ENCODE measurements at places on chromosomes 1 and 21.

GRCh38 chr1:189036628-189037027 is 1441.0 kb downstream of the BRINP3 start:
- DNase-seq = no peak

DNA sequence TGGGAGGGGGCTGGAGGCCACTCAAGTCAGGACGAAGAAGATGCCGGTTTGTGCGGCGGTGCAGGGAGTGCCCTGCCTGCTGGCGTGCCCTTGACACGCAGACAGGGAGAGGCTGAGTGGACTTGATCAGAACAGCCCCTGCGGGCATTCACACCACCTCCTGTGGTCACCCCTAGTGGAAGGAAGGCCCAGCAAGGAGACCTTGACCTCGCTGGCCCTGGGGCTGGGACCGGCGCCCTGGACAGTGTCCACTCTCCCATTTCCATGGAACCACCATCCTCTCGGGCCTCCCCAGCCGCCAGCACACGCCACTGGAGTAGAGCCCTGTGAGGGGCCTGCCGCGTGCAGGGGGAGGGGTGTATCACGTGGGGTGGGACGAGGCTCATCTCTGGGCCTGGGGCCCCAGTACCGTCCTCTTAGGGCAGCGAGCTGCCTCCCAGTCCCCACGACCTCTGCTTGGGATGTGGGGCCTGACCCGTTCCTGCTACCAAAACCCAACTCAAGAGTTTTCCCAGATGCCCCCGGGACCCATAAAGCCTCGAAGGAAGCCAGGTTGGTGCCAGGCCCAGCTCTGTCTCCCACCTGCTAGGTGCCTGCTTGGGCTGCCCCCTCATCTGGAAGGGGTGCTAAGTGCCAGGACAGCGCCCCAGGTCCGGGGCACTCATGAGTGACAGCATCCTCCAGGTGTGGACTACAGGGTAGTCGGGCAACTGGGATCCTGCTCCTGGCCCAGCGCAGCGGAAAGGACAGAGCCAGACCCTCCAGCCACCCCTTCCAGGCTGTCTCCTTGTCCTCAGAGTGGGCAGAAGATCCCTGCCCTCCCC is 62.8 kb downstream of the SLX9 start:
- no peak for DNase-seq

DNA sequence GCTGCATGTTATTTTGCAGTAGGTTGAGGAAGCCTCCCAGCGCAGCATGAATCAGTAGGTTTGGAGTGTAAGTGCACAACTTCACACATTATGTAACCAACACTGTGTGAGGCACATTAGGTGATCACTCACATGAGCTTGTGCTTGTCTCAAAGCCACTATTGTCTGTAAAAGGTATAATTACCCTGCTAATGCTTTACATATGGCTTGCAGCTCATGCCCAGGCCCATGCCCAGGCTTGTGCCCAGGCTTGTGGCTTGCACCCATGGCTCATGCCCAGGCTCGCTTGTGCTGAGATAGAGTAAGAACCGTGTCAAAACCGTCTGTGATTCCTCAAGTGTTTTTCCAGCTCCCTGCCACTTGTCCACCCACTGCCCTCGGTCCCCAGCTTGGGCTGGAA is 596.3 kb downstream of the LTN1 start:
- DNase-seq = no peak

DNA sequence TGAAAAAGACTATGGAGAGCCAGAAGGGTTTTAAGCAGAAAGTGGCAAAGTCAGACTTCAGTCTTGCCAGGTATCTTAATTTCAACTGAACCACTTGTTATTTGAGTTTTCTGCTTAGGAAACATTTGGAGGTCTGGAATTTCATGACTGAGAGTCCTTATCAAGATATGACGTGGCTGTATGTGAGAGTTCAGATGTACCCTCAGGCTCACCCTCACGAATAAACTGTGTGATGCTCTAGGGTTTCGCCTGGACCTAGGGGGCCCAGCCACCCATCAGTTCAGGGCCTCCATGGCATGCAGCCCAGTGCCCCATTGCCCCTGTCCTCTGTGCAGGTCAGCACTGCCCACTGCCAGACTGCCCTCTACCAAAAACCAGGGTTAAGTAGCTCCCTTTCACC is 30.6 kb upstream of the TADA1 start:
- no peak for DNase-seq

GRCh38 chr1:202306535-202307345 is 35.0 kb downstream of the UBE2T start:
- DNase-seq = no peak

DNA sequence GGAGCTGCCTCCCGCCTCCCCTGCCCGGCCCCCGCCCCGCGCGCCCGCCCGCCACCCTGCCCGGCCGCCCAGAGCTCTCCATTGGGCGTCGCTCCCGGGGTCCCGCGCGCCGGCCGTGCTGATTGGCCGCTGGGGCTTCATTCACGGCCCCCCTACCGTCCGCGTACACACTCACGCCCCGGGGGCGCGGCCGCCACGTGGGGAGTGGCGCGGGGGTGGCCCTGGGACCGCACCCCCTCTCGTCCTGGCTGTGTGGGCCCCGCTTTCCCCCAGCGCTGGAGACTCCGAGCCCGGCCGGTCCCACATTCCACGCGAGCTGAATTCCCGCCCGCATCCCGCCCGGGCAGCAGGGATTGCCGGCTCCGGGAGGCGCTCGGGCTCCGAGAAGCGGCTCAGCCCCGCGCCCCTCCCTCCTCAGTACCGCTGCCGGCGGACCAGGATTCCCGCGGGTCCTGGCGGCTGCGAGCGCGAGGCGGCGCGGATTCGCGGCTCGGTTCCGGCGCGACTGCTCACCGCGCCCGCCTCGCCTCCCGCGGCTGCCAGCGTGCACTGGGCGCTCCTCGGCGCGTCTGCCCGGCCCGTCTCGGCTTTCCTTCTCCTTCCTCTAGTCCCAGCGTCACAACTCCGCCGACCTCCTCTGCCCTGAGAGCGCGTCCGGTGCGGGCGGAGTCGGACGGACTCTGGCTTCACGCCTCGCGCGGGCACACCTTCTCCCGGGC is 450 bp upstream of the POU3F1 start:
- peak; percentile 100 for DNase-seq

DNA sequence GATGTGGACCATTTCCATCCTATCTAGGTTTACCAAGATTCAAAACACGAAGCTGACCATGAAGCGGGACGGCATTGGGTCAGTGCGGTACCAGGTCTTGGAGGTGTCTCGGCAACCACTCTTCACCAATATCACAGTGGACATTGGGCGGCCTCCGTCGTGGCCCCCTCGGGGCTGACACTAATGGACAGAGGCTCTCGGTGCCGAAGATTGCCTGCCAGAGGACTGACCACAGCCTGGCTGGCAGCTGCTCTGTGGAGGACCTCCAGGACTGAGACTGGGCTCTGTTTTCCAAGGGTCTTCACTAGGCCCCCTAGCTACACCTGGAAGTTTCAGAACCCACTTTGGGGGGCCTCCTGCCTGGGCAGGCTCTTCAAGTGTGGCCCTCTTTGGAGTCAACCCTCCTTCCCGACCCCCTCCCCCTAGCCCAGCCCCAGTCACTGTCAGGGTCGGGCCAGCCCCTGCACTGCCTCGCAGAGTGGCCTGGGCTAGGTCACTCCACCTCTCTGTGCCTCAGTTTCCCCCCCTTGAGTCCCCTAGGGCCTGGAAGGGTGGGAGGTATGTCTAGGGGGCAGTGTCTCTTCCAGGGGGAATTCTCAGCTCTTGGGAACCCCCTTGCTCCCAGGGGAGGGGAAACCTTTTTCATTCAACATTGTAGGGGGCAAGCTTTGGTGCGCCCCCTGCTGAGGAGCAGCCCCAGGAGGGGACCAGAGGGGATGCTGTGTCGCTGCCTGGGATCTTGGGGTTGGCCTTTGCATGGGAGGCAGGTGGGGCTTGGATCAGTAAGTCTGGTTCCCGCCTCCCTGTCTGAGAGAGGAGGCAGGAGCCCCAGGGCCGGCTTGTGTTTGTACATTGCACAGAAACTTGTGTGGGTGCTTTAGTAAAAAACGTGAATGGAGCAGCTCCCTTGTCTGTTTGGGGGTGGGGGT is 864 bp upstream of the CCDC24 start:
- DNase-seq = no peak

DNA sequence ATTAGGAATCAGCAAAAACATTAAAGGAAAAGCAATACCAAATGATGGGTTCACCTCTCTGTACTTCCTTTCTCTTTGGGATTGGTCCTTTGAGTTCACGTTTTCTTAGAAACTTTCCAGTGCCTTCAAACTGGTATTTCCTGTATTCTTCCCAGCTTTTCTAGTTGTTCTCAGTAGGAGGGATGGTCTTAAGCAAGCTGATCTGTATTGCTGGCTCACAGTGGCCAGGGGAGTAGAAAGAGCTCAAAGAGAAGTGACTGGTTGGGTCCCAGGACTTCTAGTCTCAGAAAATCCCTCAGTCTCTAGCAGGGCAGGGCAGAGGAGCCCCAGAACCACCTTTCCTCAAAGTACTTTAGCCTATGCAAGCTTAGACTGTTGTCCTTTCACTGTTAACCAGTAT is 10.1 kb upstream of the USP24 start:
- no peak for DNase-seq

GRCh38 chr1:19809044-19809750 is 5.9 kb downstream of the RNF186 start:
- DNase-seq = peak; percentile 33

- no peak for DNase-seq
Observed at GRCh38 chr1:228898582-228898992, 163.3 kb downstream of the RHOU start.

DNA sequence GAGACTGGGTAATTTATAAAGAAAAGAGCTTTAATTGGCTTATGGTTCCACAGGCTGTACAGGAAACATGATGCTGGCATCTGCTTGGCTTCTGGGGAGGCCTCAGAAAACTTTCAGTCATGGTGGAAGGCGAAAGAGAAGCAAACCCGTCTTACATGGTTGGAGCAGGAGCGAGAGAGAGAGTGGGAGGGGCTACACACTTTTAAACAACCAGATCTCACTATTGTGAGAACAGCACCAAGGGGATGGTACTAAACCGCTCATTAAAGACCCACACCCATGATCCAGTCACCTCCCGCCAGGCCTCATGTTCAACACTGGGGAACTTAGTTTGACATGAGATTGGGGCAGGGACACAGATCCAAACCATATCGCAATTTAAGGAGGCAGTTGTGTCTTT is 69.4 kb downstream of the PKN2 start:
- no peak for DNase-seq

DNA sequence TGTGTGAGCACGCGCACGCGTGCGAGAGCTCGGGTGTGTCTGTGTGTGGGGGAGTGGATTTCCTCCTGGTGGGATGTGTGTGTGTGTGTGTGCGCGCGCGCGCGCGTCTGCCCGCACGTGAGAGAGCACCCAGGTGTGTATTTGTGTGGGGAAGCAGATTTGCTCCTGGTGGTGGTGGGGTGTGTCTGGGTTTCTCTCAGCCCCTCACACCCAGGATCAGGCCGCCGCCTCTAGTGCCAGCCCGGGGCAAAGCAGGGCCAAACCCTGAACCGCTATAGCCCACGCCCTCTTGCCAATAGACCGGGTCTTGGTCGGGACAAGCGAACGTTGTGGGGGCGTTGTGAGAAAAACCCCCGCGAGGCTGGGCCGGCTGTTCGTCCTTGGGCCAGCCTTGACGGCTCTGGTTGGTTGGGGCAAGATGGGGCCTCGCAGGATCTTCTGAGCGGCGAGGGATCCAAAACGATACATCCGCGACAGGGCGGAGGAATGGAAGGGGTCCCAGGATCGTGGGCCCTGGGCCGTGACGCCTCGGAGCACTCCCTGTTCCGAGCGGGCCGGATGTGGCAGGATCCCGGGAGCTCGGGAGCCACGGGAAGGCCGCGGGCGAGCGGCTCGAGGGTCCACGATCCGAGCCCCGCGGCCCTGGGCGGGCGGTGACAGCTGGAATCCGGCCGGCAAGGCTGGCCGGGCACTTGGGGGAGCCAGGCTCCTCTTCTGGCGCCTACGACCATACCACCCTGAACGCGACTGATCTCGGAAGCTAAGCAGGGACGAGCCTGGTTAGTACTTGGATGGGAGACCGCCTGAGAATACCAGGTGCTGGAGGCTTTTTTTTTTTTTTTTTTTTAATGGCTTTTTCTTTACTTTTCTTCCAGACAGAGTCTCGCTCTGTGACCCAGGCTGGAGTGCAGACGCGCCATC is 68.2 kb downstream of the RNF187 start:
- no peak for DNase-seq

DNA sequence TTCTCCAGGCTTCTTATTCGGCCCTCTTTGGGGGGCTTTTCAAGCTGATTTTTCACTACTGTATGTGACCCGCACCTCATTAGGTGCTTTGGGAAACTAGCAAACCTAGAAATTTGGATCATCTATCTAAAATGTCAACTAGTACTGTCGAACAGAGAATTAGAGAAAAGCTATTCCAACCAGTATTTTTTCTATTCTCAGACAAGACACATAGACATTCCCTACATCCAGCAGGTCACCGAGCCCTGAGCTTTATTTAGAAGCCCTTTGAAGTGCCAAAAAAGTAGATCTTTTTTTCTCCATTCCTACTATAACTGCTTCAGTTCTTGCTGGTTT is 310 bp upstream of the SSR2 start:
- DNase-seq = no peak

- DNase-seq = no peak
Observed at GRCh38 chr1:91549041-91549735, 48.5 kb downstream of the CDC7 start.

DNA sequence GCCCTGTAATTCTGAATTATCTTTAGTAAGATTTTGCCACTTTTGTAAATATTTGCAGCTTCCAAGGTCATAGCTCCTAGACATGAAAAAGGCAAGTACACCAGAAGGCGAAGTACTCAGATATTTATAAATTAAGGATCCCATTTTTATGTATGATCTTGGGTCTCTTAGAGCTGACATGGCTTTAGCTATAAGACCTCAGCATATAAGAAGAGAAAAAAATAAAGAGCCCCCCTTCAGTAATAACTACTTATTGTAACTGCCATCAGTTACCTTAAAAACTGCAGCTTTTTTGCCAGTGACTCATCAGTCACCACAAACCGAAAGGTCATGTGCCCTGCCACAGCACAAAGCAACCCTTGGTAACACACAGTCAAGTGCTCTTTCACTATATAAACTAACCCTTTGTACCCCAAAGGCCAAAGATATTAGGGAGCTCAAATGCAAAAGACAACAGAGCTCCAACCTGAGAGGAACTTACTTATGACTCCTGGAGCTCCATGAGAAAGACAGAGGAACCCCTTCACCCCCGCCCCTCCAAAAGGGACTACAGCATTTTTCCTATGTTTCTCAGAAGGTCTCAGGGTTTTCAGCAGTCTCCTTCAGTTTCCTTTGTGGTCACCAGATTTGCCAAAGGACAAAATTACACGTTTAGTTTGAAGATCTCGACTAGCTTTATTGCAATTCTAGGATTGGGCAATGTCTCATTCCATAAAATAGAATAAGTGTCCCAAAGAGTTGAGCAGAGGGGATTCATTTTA is 219.8 kb upstream of the DUSP10 start:
- DNase-seq = no peak

GRCh38 chr21:36254106-36254941 is 65.7 kb upstream of the MORC3 start:
- no peak for DNase-seq

- no peak for DNase-seq
Observed at GRCh38 chr1:152442765-152443164, 28.7 kb upstream of the CRNN start.

GRCh38 chr1:171455967-171456366 is 29.4 kb upstream of the PRRC2C start:
- DNase-seq = no peak
